ENCODE measurements at places on chromosomes 5 and 9. TPM values are rescaled to one million over a fixed set of nuclear protein-coding genes. Genes with fewer than 3 reads are reported as not detected.

DNA sequence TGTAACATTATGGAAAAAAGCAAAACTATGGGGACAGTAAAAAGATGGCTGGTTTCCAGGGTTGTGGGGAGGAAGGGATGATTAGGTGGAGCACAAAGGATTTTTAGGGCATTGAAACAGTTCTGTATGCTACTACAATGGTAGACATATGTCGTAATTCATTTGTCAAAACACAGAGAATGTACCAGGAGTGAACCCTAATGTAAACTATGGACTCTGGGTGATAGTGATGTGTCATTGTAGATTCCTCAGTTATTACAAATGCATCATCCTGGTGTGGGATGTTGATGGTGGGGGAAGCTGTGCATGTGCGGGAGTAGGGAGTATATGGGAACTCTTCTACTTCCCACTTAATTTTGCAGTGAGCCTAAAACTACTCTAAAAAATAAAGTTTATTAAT is 135.0 kb upstream of the GABRP start:
- no peak for DNase-seq

- DNase-seq, result no peak
Observed at GRCh38 chr5:3009605-3010004, 258.1 kb upstream of the IRX2 start.

GRCh38 chr5:148585988-148586387 is 68.3 kb downstream of the HTR4 start:
- DNase-seq, result no peak

DNA sequence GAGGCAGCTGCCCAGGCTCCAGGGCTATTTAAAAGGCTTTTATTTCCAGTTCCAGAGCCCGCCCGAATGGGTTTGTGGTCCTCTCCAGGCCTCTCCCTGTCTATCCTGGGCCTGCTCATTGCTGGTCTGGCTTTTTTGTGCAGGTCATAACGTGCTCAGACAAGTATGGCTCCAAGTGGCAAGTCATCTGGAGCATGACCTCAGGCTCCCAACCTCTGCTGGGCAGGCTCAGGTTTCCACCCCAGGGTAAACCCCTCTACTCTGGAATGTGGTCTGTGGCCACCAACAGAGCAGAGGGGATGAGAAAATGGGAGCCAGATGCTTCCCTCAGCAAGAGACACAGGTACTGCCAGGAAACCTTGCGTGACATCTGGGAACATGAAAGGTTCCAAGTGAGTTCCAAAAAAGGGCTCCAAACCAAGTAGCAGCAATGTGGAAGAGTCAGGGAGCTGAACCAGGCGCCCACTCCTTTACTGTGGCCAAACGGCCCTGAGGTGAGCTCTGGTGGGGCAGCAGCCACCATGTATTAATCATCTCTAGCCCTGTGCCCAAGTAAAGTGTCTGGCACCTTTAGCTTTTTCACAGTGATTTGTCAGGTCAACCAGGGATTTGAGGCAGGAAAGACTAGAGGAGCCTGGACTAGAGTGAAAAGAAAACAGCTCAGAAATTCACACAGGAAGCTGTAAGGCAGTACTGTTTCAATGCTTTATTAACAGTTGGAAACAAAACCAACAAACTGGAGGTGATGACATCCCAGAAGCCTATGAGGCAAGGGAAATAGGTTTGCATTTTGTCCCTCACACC is 25.7 kb downstream of the PCDHGC5 start:
- no peak for DNase-seq

GRCh38 chr9:68950188-68950587 is 63.7 kb downstream of the PRKACG start:
- no peak for DNase-seq

DNA sequence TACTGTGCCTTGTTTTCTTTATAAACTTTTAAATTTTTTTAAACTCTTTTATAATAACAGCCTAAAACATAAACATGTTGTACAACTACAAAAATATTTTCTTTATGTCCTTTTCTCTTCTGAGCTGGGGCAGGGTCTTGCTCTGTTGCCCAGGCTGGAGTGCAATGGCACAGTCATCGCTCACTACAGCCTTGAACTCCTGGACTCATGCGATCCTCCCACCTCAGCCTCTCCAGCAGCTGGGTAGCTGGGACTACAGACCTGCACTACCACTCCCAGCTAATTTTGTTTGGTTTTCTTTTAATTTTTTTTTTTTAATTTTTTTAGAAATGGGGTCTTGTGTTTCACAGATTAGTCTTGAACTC is 31.5 kb downstream of the TTC1 start:
- DNase-seq, result no peak

DNA sequence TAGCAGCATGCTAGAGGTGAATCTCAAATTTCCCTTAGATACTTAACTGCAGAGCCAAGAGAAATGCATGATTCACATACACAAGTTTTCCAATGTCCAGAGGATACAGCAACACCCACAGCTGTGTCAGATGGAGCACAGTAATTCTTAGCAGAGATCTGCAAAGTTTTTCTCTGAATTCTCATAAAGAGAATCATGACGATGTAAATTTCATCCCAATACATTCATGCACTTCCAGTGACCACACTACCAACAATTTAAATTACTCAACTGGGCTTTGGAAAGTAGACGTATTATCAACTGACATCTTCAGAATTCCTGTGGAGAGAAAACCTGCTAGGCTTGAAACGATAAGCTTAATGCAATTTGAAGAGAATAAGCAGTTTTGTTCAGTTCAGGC is 378.8 kb upstream of the TLE4 start:
- DNase-seq, result peak; percentile 65

DNA sequence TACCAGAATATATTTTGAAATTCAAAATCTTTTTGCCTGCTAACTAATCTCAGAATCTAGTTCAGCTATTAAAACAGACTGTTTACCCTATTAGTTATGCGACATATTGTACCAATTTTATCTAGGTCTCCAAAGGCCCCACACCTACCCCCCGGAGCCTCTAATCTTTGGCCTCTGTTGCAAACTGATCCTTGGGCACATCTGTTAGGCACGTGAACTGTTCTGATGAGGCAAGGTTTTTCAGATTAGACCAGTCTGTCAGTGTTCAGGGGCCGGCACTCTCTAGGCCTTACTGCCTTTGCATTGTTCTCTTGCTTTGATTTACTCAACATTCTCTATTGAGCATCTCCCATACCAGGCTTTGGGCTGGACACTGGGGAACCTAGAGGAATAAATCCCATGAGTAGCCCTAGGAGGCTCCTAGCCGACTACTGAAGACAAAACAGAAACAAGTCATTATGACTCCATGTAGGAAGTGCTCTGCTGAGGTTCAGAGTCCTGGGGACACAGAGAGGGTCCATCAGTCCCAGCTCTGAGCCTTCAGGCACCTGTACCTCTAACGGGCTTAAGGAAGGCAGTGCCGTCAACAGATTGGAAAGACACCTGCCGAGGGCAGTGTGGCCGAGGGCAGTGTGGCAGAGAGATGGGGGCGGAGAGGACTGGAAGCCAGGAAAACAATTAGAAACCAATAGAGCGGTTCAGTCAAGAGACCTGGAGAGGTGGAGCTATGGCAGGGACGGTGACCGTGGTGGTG is 245.1 kb downstream of the AOPEP start:
- no peak for DNase-seq

GRCh38 chr5:32095261-32095671 is 78.9 kb downstream of the GOLPH3 start:
- DNase-seq, result no peak

GRCh38 chr5:166768536-166768935 is 1522.9 kb upstream of the WWC1 start:
- no peak for DNase-seq

DNA sequence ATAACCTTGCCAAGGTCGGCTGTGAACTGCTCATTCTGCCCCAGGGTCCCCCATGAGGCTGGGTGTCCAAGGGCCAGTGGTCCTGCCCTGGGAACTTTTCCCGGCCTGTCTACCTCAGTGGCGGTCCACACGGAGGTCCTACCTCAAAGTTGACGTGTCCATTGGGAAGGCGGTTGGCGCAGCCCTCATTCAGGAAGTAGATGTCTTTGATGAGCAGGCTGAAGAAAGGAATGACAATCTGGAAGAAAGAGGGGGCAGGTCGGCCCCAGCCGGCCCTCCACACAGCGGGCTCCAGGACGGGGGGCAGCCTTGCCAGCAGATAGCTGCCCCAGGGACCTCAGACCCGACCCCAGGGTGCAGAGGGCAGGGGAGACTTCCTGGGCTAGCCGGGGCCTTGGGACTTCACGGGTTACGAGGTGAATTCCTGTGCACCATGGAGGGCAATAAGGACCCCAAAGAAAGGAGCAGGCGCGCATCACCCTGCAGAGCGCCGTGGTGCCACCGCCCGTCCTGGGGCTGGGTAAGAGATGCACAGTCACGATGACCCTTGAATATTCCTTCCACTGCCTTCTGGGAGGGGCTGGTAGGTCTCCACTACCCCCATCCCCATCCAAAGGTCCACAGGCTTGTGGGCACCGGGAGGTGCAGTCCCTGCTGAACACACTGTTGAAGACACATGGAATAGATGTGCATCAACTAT is 42.9 kb upstream of the RNF130 start:
- DNase-seq, result no peak

GRCh38 chr9:35619800-35620158 is 1.6 kb upstream of the CD72 start:
- no peak for DNase-seq

GRCh38 chr5:157976429-157976828 is 117.5 kb upstream of the CLINT1 start:
- no peak for DNase-seq

DNA sequence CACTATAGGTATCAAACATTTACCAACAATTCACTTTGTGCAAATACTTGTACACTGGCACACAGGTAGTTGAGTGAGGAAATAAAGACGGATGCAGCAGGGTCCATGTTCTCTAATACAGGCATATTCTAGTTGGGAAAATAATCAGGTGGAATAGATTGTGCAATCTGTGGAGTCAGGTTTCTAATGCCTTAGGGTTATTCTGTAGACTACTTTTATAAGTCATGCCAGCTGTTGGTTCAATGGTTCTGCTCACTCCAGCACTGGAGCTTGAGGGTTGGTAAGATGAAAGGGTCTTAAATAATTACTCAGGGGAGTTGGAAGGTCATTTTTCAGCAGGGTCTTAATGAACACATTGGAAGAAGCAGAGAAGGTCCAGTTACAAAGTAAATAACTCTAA is 690.3 kb upstream of the DMAC1 start:
- no peak for DNase-seq

- no peak for DNase-seq
Observed at GRCh38 chr5:175826980-175827379, 44.4 kb upstream of the CPLX2 start.

The TNFSF8 gene
- not detected for total RNA-seq

The GPR150 gene
- not detected for total RNA-seq

The PDGFRB gene
- 67.6 TPM for total RNA-seq

The BSPRY gene
- total RNA-seq, result not detected

The CAMSAP1 gene
- total RNA-seq, result 6.2 TPM

The LHX2 gene
- total RNA-seq, result 1.1 TPM

The FAM169A gene
- 0.36 TPM for total RNA-seq

The GABRA6 gene
- not detected for total RNA-seq

The ADAMTSL2 gene
- total RNA-seq, result 9.7 TPM

The PCDHB16 gene
- 2.1 TPM for total RNA-seq
